ENCODE measurements at places on chromosomes 4 and X. TPM values are rescaled to one million over a fixed set of nuclear protein-coding genes. Genes with fewer than 3 reads are reported as not detected.

Gene CXCL3
- total RNA-seq = not detected

Gene CXCL11
- not detected for total RNA-seq

Gene GPM6B
- total RNA-seq = not detected

Gene TAPT1
- total RNA-seq = 35.6 TPM

Gene NKX3-2
- not detected for total RNA-seq

Gene CENPVL1
- not detected for total RNA-seq

Gene PFKFB1
- total RNA-seq = 0.59 TPM

Gene TRIM60
- total RNA-seq = not detected

Gene SLC49A3
- total RNA-seq = not detected

Gene PPP1R2C
- total RNA-seq = not detected

Gene TMEM156
- total RNA-seq = 28.0 TPM

Gene CSN1S1
- not detected for total RNA-seq

Gene SLC9B1
- 1.9 TPM for total RNA-seq

Gene GATA1
- total RNA-seq = not detected

Gene EIF1AX
- 117 TPM for total RNA-seq

Gene TRO
- 2.3 TPM for total RNA-seq

Gene OTC
- total RNA-seq = not detected

Gene SCD5
- 0.12 TPM for total RNA-seq

Gene GYPA
- not detected for total RNA-seq

Gene IL2
- 164 TPM for total RNA-seq

Gene DNAAF6
- not detected for total RNA-seq

Gene POU3F4
- total RNA-seq = not detected

Gene NUDT10
- 1.1 TPM for total RNA-seq

Gene BOD1L1
- total RNA-seq = 31.2 TPM

Gene GAGE12E
- not detected for total RNA-seq

Gene DMRTC1
- not detected for total RNA-seq

Gene DKK2
- total RNA-seq = not detected

Gene AKAP14
- not detected for total RNA-seq

Gene AFM
- not detected for total RNA-seq

Gene NDP
- not detected for total RNA-seq
